ENCODE measurements at places on chromosomes 1 and 21.

DNA sequence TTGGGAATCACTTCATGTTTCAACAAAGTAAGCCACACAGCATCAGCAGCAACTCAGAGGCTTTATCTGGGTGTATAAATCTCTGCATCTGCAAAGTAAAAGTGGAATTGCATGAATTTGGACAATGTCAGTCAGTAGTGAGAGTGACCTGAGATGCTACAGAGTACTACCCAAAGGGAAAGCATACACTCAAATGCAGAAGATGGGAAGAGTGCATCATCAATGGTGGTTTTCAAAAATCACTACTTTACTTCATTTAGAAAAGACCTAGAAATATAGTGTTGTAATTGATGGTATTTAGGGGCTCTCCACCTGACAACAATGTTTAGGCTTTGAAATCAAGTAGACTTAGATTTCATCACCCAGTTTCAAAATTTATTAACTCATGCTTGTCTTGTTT, 24.5 kb upstream of the PKN2 start:
- DNase-seq = no peak

GRCh38 chr1:112389689-112390088, 6.3 kb upstream of the CTTNBP2NL start:
- no peak for DNase-seq

- no peak for DNase-seq
Observed at GRCh38 chr1:231093156-231093922, 53.3 kb upstream of the FAM89A start.

GRCh38 chr1:33714421-33714820, 149.5 kb upstream of the HMGB4 start:
- DNase-seq = no peak

GRCh38 chr1:77948841-77949424, 29.9 kb downstream of the FUBP1 start:
- DNase-seq = peak; percentile 45
